Renal cortical epithelial cell (primary cell): ENCODE measurements at places on chromosomes 3 and 15. TPM values are rescaled to one million over a fixed set of nuclear protein-coding genes. Genes with fewer than 3 reads are reported as not detected.

- DNase-seq: no peak
Observed at GRCh38 chr3:152211655-152212054, 57.1 kb upstream of the MBNL1 start.

DNA sequence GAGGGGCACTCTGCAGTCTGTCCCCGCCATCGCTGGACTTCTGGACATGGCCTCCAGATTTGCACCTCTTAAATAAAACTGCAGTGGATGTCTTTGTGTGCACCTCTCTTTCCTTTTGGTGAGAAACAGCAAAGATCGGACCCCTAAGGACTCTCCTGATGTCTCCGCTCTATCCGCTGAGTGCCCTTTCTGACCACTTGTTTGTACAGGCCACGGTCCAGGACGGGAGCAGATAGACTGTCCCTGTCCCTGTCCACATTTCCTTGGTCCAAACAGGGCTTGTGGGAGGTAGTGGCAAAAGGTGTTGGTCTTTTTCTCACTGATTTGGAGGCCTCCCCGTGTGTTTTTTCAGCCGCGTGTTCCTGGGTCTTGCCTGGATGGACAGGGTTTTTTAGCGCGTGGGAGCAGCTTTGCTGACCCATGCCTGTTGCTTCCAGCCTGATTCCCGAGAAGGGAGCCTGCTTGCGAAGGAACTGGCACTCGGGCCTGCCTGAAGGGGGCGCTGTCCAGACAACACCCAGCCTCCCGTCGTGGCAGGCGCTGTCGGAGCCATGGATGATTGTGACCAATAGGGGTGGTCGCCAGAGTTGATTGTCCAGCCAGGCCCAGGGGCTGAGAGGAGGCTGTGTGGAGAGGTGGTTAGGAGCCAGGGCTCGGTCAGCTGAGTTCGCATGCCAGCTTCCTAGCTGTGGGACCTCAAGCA is 13.2 kb upstream of the STAB1 start:
- no peak for DNase-seq

DNA sequence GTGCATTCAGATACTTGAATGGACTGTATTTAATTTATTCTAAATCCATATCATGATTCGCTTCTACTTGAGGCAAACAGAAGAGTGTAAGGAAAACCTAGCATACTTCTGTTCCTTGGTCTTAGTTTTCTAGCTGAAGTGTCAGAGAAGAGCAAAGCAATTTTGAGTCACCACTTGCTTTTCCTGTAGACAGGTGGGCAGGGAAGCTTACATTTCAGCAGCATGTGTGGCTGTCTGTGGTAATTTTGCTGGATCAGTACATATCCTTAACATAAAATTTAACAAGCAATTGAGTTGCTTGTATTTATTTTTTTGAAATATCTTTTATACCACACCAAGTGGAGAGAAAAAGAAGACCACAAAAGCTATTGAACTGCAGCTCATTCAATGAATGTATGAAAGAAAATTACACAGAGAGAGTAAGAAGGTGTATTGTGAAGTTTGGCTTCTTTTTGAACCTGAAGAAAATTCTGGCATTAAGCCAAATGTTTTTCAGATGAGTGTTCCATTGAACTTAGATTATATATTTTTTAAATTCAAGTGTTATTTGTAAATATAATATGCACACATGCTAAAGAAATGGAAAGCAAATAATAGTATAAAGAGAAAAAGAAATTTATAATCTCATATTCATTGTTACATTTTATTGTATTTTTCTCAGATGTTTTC is 747.6 kb downstream of the NAALADL2 start:
- DNase-seq: peak; percentile 41

- DNase-seq: peak; percentile 78
Observed at GRCh38 chr3:134371542-134372324, 2.5 kb downstream of the AMOTL2 start.

DNA sequence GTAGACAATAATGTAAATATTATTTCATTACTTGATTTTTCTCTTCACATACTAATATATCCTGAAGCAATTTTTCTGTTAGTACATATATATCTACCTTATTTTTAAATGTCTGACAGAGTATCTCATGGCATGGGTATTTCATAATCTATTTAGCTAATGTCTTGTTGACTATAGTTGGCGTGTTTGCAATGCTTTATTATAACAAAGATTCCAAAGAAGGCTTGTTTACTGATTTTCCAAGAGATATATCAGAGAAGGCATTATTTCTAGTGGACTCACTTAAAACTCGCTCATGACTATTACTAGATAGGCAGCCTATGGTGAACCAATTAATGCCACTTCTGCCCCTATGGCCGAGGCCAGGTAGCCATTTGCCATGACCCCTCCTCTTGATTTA is 152.4 kb upstream of the RORA start:
- no peak for DNase-seq

- no peak for DNase-seq
Observed at GRCh38 chr15:27486683-27487647, 516.0 kb downstream of the GABRG3 start.

- DNase-seq: no peak
Observed at GRCh38 chr15:73951601-73952000, 25.3 kb downstream of the LOXL1 start.

Gene AGBL1
- total RNA-seq: not detected in 2 replicates

Gene CTXN2
- total RNA-seq: 0.05 TPM in 1 of 2 replicates, not detected in the other

Gene OXTR
- total RNA-seq: 1.2 and 6.9 TPM in 2 replicates

Gene LEKR1
- 1.0 and 1.4 TPM in 2 replicates for total RNA-seq

Gene USP13
- 6.3 and 14.8 TPM in 2 replicates for total RNA-seq

Gene ZNF621
- 9.9 and 21.0 TPM in 2 replicates for total RNA-seq
